Cortex of kidney (tissue), 1 donor: ENCODE measurements at places on chromosomes 13 and 19.

- no peak for DNase-seq
Measured at GRCh38 chr19:42554046-42554575, 25.8 kb upstream of the CEACAM1 start.

- DNase-seq = no peak
Measured at GRCh38 chr13:98942485-98942884, 35.4 kb downstream of the DOCK9 start.

GRCh38 chr13:45109102-45109720 lies 11.1 kb upstream of the GTF2F2 start:
- no peak for DNase-seq

GRCh38 chr19:45097776-45098520 lies 5.0 kb downstream of the PPP1R37 start:
- DNase-seq = no peak

- DNase-seq = no peak
Measured at GRCh38 chr19:49092686-49093085, 7.4 kb downstream of the SNRNP70 start.

DNA sequence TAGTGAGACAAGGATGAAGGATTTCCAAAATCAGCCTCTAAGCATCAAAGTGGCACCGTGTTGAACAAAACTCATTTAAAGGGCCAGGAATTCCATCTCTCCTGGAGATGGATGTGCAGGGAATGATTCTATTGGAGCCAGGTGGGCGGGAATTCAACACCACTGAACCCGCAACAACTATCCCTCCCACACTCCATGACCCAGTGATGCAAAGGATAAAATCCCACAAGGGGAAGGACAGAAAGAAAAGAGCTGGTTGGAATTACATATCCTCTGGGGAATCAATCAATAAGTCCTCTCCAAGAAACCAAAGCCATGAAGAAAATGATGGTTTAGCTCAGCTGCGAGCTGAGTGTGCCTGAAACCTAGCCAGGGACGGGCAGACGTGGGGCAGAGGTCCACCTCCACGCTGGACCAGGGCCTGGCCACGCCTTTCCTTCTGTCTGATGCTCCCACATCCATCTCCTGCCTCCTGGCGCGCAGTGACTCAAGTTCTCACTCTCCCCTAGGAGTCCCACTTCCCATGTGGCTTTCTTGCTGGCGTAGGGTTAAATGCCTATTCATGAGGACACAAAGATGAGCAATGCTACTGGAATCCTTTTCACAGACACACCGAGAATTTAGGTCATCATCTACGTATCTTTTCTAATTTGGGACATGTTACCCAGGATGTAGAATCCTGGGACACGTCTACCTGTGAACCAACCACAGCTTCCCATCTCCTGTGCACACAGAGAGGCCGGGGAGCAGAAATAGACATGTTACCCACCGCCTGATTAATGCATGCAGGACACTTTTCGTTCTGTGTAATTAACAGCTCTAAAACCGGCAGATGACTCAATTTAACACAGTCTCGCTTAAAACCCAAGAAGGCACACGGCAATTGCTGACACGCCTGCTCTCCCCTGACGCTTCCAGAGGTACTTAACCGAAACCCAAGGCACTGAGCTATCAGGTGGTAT lies 48.6 kb downstream of the PEPD start:
- DNase-seq = no peak

DNA sequence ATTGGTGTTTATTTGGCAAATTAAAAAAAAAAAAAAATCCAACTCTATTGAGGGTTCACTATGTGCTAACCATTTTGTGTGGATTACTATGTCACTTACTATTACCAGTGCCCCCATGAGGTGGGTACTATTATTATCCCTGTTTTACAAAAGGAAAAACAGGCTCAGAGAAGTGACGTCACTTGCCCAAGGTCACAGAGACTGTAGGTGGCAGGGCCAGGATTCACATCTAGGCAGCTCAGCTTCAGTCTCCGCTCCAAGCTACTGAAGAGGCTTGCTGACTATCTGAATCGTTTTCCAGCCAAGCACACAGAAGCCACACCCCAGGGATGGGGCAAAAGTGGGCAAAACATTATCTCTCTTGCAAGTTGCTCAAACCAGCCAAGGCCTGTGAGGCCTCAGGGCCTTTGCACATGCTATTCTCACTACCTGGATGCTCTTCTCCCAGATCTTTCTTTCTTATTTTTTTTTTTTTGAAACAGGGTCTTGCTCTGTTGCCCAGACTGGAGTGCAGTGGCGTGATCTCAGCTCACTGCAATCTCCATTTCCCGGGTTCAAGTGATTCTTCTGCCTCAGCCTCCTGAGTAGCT lies 4.8 kb upstream of the ANGPTL8 start:
- DNase-seq = no peak

- no peak for DNase-seq
Measured at GRCh38 chr19:5671600-5671999, 8.7 kb downstream of the MICOS13 start.

DNA sequence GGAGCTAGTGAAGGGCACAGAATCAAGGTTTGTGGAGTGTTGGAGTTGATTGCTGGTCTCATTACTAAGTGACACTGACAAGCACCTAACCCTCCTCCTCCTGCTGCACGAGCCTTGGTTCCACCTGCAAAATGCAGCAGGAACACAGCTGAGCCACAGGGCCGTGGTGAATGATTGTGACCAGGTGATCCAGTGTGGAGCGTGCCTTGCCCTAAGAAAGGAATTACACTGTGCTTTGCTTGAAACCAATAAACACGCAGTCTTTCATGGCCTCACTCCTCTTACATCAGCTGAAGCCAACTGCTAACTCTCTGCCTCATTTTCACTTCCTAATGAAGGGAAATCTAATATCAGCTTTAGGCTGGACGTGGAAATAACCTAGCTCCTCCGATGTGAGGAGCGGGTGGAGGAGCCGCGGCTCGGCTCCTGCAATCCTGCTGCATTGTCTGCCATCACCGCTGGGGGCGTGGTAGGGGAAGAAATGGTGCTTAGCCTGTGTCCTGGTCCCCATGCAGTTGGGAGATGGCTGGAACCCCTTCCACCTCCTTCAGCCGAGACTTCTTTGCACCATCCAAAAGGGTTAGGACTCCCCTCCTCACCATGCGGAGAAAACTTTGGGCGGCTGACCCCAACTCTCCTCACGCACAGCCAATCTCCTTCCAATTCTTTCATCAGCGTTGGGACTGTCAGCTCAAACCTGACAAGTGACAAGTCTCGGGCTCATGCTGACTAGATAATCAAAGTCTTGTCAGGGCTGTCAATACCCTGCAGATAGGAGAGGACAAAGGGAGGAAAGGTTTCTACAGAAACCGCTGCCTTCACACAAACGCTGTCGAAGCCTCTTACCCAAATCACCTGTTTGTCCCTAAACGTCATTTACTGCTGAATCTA lies 427.9 kb downstream of the ZNF536 start:
- DNase-seq = no peak

DNA sequence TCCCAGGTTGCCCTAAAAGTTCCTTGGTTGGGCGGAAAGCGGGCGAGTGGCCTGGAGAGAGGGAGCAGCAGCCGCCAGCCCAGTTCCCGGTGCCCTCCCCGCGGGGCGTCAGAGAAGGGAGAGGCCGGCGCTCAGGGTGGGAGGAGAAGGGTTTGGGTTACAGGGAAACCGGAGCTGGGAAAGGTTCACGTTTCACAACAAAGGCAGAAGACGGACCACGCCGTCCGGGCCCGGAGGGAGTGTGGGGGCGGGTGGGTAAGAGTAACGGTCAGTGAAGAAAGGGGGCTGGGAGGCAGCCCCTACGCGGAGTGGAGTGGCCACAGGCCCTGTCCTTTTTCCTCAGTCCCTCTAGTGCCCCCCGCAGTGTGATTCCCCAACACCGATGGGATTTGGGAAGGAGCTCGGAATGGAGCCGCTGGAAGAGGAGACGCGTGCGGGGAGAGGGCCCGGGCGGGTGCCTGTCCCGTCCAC lies 1.6 kb downstream of the SIX5 start:
- DNase-seq = no peak

DNA sequence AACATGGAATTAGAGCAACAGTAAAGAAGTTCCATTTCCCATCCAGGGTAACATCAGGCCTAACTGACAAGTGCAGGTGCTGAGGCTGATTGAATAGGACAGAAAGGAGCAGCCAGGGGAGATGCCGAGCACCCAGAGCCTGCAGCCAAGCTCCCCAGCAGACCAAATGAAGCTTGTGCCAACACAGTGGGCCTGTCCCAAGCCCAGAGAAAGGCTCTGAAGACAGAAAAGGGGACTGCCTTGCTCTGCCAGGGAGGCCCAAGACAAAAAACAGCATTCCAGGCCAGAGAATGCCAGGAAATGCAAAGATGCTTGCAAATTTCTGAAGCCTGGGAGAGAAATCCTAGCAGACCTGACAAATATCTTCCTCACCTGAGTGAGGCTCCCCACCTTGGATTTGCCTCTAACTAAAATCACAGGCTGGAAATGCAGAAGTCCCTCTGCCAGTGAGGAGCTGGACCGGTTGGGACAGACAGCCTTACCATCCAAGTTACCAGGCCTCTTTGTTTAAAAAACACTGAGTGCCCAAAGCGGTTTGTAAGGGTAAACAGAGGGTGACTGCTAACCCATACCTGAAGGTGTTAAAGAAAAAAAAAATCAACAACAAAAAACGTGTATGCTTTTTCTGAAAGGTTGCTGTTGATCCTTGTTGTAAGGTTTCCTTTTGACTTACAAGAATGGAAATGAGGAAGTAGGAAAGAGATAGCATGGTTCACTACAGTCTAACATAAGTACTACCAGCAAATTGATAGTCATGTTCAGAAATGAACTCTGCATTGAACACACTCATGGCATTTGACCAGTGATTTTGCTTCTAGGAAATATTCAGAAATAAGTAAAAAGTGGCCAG lies 11.8 kb upstream of the HMGB1 start:
- no peak for DNase-seq

DNA sequence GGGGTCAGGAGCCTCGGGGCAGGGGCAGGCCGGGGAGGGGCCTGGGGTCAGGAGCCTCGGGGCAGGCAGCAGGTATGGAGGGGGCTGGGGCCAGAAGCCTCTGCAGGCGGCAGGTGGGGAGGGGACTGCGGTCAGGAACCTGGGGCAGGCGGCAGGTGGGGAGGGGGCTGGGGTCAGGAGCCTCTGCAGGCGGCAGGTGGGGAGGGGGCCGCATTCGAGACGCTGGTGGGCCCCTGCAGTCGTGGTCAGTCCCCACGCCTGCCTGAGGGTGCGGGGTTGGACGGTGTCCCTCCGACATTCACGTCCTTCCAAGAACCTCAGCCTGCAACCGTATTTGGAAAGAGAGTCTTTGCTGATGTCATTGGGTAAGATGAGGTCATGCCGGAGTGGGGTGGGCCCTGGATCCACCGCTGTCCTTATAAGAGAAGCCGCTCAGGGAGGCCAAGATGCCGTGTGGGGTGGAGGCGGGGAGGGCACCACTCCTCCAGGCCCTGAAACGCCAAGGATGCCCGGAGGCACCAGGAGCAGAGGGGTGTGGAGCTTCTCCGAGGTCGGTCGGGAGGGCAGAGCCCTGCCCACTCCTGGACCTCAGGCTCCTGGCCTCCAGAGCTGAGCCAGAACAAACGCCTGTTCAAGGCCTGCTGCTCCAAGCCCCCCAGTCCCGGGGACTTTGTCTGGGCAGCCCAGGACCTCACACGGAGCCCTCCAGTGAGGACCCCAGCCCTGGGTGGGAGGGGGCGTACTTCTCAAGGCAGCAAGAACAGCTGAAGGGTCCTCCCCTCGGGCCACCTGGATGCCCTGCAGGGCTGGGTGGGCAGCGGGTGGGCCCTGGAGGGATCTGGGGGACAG lies 30.1 kb downstream of the PIP5K1C start:
- no peak for DNase-seq

DNA sequence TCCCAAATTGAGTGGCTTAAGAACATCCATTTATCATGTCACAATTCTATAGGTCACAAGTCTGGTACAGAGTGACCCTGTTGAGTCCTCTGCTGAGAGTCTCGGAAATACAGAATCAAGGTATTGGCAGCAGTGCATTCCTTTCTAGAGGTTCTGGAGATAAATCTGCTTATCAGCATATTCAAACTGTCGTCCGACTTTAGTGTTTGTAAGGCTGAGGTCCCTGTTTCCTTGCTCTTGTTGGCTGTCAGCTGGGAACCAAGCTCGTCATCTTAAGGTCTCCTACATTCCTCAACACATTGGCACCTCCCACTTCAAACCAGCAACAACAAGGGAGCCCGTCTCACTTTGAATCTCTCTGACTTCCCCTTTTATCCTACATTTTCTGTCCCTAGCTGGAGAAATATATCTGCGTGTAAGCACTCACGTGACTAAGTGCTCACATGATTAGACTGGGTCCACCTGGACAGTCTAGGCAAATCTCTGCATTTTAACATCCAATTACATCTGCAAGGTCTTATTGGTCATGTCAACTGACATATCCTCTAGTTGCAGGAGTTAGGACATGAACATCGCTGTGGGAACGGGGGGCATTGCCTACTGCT lies 886.8 kb downstream of the PCDH9 start:
- no peak for DNase-seq

GRCh38 chr19:3852614-3853254 lies 16.1 kb downstream of the ZFR2 start:
- no peak for DNase-seq

- DNase-seq = no peak
Measured at GRCh38 chr13:44652962-44653660, 77.0 kb upstream of the TSC22D1 start.

DNA sequence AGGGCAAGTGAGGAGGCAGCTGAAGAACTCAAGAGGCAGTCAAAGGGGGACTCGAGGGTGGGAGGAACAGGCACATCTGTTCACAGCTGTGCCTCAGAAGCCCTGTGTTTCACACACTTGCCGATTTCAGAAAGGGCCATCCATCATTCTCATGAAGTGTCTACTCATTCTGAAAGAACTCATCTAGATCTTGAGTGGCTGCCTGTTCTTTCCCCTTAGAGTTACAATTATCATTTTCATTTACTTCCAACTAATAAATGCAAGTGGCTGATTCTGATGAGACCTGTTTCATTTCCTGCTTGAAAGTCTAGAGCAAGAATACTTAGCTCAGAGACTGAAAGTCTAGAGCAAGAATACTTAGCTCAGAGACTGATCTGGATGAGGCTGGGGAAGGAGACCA lies 1145.1 kb downstream of the UQCRFS1 start:
- no peak for DNase-seq

GRCh38 chr19:36049080-36049698 lies 4.9 kb downstream of the THAP8 start:
- no peak for DNase-seq

GRCh38 chr13:92602560-92602959 lies 624.0 kb upstream of the GPC6 start:
- no peak for DNase-seq

GRCh38 chr13:99527301-99527700 lies 26.0 kb downstream of the TM9SF2 start:
- DNase-seq = no peak

- no peak for DNase-seq
Measured at GRCh38 chr19:52673014-52673413, 34.9 kb upstream of the ZNF83 start.
